ENCODE measurements at places on chromosomes 6 and 20. TPM values are rescaled to one million over a fixed set of nuclear protein-coding genes. Genes with fewer than 3 reads are reported as not detected.

DNA sequence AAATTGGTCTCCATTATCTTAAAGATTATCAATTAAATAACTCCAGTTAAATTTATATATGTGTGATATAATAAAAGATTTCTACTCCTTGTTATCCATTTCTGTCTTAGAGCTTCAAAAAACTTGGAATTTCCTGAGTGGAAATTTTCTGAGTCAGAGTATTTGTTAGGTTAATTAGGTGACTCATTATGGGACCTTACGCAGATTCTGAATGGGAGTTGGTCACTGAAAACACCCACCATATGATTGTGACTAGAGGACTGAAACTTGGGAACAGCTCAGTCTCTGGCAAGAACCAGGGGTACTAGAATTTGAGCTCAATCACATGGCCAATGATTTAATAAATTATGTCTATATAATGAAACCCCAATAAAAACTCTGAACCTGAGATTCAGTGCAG, 125.4 kb upstream of the HMGCLL1 start:
- DNase-seq, result no peak

DNA sequence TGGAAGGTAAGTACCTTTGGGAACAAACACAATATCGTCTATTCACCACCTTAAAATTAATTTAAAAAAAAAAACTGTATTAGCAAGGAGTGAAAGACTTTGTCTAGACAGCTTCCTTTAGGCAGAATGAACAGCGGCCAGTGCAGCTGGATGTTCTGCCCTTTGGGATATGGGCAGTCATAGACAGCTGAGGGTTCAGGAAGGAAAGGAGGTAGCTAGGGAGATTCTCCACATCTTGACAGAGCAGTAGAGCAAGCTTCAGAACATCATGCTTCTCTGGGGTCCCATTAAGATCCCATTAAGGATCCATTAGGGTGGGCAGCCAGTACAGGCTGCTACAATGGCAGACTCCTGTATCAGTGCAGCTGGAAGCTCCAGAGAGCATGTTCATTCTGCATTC, 46.5 kb upstream of the PLCB4 start:
- no peak for DNase-seq

DNA sequence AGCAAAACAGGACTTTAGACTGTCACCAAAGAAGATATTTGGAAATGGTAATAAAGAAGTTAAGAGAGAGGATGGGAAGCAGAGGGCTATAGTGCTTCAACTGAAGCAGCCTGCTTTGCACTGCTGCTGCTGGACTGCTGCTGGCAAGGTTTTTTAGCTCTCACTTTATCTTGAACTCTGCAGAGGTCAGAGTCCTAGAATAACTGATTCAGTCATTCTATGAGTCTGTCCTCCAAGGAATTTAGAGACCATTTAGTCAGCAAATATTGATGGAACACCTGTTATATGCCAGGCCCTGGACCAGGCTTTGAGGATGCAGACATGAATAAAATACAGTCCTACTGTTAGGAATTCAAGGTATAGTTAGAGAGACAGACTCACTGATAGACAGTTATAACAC, 9.1 kb upstream of the SAYSD1 start:
- no peak for DNase-seq

The CAGE1 gene
- polyA plus RNA-seq, result 0.20 TPM

DNA sequence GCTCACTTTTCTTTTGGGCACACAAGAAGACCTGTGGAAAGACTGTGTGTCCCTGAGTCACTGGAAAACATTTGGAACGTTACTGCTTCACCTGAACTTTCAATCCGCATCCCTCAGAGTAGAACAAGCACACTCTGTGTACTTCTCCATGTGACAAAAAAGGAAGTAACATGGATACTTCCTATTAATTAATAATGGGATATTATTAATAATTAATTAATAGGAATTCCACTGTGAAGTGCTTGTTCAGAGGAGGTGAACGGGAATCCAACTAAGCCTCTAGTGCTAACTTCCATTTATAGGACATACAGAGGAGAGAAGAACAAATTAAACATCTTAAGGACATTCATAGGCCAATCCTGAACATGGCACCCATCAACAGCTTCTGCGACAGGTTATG, 407.8 kb downstream of the SYNE1 start:
- no peak for DNase-seq

GRCh38 chr20:10639737-10640556, 33.9 kb downstream of the JAG1 start:
- DNase-seq, result no peak

The LPA gene
- 0.11 TPM for polyA plus RNA-seq

DNA sequence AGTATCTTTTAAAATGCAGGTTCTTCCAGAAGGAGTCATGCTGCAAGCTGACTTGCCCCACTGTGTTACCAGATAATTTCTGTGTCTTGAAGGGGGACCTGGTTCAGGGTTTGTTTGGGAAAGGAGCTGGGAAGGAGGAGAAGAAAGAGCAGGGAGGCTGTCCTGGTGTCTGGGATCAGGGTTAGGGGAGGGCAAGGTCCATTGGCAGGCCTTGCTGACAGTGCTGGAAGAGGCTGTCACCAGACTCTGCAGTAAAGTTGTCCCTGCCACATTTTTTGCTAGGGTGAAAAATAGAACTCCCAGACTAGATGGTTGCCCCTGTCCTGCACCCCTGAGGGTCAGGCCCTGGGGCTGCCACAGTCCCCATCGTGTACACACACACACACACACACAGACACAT, 14.9 kb downstream of the GLP1R start:
- DNase-seq, result no peak

The LY6G5C gene
- 5.6 TPM for polyA plus RNA-seq
